AG08395 (cell line): ENCODE measurements at places on chromosomes 7 and 10.

DNA sequence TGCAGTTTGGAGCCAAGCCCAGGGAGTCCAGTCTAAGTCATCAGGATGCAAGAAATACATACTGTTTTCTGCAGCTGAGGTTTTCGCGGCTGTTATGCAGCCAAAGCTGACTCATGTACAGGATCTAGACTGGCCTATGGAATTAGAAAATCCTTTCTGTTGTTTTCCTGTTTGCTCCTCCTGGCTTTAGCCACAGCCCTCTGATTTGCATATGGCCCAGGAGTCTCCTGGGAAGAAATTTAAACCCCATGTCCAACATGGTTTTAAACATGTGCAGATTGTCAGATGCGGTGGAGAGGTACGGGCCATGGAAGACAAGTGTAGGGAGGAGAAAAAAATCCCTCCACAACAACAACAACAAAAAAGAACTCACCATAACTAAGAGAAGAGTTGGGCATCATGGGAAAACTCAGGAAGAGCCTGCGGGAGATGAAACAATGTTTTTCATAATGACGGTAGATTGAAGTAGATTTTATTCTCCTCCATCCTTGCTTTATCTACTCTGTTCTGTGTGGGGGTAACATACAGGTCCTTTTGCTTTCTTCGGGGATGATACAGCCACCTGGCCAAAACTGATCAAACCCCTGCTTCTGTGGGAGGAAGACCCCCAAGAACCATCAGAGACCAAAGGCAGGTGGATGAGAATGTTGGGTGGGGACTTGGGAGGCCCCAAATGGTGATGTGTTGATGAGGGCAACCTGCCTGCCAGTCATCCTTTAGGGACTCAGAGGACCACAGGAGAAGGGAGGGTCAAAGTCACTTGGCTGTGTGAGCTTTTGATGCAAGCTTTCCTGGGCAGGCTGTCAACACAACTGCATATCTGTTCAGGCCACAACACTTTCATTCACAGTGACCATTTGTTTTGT, 29.8 kb upstream of the GNA12 start:
- DNase-seq = peak; percentile 93

GRCh38 chr10:45460235-45460878, 86.3 kb downstream of the ALOX5 start:
- no peak for DNase-seq

GRCh38 chr10:21757185-21757901, 223.3 kb downstream of the MLLT10 start:
- no peak for DNase-seq

GRCh38 chr7:22582863-22583622, 83.1 kb upstream of the STEAP1B start:
- DNase-seq = peak; percentile 53
